HL-60 (cell line): ENCODE measurements at places on chromosomes 4 and X.
A peak's percentile ranks its signal among the peaks of the same experiment; 100 is the strongest.

GRCh38 chrX:107725761-107726555 is 49.6 kb downstream of the TSC22D3 start:
- no peak for DNase-seq

- no peak for DNase-seq
Observed at GRCh38 chr4:6325788-6326290, 56.2 kb downstream of the WFS1 start.

GRCh38 chr4:3873408-3874027 is 107.3 kb downstream of the ADRA2C start:
- no peak for DNase-seq

DNA sequence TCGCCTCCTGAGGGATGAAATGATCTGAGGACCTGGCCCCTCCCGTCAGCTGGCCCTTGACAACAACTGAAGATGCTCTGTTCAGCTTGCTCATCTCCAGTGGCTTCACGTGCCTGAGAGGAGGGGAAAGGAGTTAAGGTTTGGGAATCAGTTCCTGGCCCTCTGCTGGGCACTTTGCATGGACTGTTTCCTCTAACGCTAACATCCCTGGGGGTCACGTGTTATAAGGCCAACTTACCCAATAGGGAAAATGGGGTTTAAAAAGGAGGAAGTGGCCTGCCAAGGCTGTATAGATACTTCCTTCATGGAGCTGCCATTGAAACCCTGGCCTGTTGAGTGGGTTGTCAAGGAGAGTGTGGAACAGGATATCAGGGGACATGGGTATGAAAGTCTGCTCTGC is 65.6 kb downstream of the OR13H1 start:
- DNase-seq: peak; percentile 6

GRCh38 chr4:153022241-153022715 is 86.2 kb downstream of the FHDC1 start:
- no peak for DNase-seq
